Motor neuron (in vitro differentiated cells): ENCODE measurements at places on chromosomes 5 and 9. TPM values are rescaled to one million over a fixed set of nuclear protein-coding genes. Genes with fewer than 3 reads are reported as not detected.

MOCS2 gene
- 20.2 and 20.9 TPM in 2 replicates for total RNA-seq

ORM1 gene
- not detected in 2 replicates for total RNA-seq

TBC1D9B gene
- 29.6 and 35.9 TPM in 2 replicates for total RNA-seq

DRD1 gene
- total RNA-seq = 0.08 and 0.18 TPM in 2 replicates

PLAC8L1 gene
- total RNA-seq = 1.1 and 1.3 TPM in 2 replicates

AFAP1L1 gene
- 3.4 and 3.9 TPM in 2 replicates for total RNA-seq

- no peak for ATAC-seq
These were observed 361.4 kb upstream of the RPS23 start for GRCh38 chr5:82639393-82640144.

GRCh38 chr9:129611307-129611800 is 9.5 kb downstream of the C9orf50 start:
- no peak for ATAC-seq

DNA sequence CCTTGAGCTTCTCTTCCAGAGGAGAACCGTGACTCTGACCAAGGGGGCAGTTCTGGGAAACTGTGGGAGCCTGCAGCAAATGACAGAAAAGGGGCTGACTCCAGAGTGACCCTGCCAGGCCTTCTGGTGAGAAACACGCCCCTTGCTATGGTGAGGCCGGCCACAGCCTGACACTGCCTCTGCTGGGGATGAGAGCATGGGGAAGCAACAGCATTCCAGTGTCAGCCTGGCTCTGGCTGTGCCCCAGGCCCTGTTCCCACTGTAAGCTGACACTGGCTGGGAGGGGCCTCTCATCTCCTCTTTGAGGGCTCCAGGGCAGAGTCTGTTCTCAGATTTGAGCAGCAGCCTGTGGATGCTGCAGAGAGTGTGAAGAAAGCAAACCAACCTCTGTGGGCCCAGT is 180.0 kb upstream of the IL12B start:
- peak; percentile 82 for ATAC-seq

- ATAC-seq = no peak
These were observed 156.0 kb downstream of the OLFM1 start for GRCh38 chr9:135243201-135244190.

DNA sequence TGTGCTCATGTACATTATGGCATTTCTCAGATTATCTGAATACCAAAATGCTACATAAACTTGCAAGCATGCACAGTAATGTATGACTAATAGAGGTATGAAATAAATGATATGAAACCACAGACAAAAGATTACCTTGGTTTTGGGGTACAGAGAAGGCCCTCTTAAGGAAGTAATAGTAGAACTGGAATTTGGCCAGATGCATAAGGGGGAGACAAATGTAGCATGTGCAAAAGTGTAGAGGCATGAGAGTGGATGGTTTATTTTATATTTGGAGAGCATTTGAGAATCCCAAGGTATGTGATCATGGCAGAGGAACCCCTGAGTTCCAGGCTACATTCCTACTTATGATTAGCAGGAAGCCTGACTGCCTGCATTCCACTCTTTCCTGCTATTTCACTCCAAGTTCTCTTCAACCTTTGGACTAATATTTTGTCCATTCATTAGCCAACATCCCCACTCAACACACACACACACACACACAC is 74.2 kb downstream of the MAMDC2 start:
- ATAC-seq = no peak

GRCh38 chr9:16701347-16701746 is 169.1 kb downstream of the BNC2 start:
- no peak for ATAC-seq

DNA sequence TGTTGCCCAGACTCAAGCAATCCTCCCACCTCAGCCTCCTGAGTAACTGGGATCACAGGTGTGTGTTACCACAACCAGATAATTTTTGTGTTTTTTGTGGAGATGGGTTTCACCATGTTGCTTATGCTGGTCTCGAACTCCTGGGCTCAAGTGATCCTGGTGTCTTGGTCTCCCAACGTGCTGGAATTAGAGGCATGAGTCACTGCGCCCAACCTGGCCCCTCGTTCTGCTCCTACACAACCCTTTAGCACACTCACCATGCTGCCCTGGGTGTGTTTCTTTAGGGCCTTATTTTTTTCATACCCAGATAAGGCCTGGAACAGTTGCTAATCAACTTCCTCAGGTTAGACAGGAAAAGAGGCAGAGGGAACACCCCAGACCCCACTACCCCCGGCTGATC is 2.6 kb downstream of the PDZD2 start:
- ATAC-seq = no peak

GRCh38 chr5:53917095-53917494 is 356.7 kb downstream of the NDUFS4 start:
- peak; percentile 57 for ATAC-seq

DNA sequence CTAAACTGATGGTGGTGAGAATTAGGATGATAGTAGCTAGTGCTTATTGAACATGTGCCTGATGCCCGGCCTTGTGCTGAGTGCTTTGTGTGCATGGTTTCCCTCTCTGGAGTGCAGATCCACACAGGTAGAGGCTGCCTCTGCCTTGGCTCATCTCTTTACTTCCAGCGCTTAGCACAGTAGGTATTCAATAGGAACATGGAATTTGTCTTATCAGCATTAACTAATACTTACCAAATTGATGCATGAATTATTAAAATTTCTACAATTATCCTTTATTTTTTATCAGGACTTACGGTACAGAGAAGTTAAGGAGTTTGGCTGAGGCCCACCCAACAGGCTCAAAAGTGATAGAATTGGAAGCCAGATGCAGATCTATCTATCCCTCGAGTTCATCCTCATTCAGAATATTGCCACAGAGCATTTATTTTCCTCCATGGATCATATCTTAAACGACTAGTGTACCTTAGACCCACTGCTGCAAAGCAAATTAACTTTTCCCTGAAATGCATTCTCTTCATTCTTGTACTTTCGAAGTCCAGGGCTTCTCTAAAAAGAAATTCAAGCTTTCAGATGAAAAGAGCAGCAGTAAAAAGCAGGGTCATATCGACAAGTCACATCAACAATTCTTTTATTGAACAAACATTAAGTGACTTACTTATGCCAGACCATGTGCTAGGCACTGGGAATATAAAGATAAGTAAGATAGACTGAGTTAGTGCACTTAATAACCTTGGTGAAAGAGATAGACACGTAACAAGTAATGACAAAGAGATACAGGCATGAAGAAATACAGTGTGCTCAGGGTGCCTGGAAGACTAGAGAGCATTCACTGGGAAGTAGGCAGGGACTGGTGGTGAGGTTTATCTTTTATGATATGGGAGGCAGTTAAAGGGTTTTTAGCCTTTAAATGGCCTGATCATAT is 290.0 kb downstream of the ARRDC3 start:
- ATAC-seq = no peak

DNA sequence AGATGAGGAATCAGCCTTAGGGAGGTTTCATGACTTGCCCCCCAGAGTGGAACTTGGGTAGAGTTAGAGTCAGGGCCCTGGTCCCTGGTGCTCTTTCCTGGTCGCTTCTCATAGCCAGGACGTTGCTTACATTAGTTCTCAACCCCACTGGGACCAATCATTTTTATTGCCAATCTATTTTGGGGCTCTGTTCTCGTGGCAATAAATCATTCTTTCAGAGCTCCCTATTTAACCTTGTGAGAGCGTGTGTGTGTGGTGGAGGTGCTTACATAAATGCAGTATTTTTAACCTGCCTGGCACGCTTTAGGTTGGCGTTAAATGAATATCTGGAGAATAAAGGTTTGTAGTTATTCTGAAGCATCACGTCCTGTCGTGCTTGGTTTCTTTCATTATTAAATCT is 4.1 kb downstream of the TRIO start:
- ATAC-seq = no peak

DNA sequence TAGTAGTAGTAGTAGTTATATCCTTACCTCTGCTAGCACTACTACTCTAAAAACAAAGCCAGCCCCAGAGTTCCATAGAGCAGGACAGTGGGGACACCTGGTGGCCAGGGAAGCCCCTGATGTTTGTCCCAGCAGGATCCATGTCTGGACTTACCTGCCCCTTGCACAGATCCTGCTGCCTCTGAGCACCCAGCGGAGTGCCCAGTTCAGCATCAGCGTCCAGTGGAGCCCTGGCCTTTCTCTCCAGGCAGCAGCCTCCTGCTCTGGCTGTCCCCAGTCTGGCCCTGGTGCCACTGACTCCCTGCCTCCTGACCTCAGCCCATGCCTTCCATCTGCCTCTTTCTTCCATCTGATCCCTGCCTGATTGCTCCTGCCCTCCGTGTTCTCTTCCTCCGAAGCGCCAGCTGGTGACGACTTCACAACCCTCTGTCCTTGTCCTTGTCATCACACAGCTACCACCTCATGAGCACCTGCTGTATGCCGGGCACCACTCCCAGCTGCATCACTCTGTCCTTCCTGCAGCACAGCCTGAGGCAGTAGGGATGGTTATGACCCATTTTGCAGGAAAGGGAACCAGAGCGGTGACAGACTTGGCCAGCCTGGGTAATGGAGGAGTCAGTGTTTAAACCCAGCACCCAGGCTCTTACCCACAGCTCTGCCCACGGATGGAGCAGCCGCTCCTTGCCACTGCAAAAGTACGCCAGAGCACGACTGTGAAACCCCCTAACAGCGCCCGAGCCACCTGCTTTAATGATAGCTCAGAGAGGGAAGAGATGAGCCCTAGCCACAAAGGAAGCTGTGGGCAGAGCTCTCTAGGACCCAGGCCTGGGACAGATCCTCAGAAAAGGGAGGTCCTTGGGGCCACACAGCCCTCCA is 11.5 kb downstream of the SARDH start:
- peak; percentile 82 for ATAC-seq

DNA sequence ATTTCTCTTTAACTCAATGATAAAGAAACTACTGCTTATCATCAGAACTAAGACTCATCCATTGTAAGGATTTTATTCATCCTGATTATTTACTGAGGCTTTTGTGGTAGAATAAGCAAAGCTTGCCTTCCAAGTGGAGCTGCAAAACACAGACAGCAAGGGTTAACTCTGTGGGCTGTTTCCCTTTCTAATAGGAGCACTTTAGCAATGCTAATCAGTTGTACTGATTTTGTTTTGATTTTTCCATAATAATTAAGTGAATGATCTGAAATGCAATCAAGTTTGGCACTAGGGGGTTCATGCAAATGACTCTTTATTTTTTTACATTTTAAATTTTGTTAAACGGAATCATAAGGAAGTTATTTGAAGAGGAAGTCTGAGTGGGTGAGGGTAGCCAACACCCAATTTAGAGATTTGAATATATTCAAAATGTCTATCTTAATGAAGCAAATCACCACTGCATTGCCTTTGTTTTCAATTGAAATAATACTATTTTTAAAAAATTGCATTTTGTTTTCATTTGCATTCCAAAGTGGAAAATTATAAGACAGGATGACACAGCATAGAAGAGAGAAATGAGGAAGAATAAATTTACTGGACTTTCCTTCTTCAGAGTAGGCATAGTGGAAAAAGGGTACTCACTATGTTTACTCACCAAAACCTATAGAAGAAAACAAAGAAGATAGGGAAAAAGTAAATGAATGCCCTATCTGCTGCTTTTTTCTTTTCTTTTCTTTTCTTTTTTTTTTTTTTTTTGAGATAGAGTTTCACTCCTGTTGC is 36.6 kb downstream of the MEGF10 start:
- no peak for ATAC-seq

GRCh38 chr9:7139886-7140285 is 382.1 kb downstream of the KDM4C start:
- no peak for ATAC-seq

- ATAC-seq = no peak
These were observed 412.2 kb upstream of the CDH9 start for GRCh38 chr5:27450607-27451006.

DNA sequence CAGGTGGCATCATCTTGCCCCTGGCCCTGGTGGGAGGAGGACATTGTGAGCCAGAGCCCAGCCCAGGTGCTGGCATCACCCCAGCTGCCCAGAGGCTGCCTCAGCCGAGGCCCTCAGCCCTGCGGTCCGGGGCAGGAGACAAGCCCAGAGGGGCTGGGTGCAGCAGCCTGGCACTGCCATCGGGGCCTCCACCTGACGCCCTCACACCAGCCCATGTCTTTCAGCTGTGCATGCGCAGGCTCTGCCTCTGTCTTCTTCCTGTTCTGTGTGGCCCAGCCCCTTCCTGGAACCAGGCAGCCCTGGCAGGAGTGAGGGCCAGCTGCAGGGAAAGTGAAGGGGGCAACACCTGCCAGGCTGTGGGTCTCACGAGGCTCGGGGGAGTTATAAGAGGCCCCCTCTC is 4.8 kb upstream of the CEL start:
- no peak for ATAC-seq

GRCh38 chr5:84137541-84137940 is 247.1 kb downstream of the EDIL3 start:
- ATAC-seq = no peak

GRCh38 chr9:121358751-121359150 is 11.3 kb downstream of the STOM start:
- ATAC-seq = no peak

DNA sequence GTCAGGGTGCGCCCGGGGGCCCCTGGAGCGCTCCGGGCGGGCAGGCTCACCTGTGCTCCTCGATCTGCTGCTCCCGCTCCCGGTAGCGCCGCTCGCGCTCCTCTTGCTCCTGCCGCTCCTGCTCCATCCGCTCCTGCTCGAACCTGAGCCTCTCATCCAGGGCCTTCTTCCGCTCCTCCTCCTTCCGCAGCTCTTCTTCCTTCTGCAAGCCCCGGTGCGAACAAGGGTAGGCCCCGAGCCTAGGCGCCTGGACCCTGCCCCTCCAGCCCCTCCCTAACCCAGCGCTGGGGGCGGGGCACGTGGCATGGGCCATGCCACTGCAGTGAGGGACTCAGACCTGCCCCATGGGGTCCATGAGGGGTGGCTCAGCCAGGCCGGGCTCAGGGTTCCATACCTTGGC is 6.6 kb downstream of the DBN1 start:
- no peak for ATAC-seq

DNA sequence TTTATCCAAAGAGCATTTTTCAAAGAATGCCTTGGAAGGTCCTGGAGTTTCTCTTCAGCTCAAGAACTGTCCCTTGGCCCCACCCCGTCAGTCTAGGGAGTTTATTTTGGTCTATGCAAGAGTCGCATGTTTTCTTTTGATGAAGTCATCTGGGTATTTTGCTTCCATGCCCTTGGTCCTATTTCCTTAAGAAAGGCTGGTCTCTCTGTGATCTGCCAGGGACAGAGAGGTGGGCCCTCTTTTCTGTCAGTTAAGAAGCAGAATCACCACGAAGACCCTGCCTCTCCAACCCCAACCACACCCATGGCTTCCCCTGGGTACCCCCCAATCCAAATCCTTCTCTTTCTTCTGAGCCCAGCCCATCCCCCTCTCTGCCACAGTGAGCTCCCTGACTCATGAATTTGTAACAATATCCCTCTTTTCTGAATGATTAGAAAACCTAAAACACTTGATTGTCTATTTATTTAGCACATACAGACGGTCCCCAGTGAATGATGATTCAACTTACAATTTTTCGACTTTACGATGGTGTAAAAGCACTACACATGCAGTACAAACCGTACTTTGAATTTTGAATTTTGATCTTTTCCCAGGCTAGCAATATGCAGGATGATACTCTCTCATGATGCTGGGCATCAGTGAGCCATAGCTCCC is 163.5 kb upstream of the ADRA1B start:
- no peak for ATAC-seq
